T-helper 1 cell treated with Interleukin-12 subunit alpha and Interleukin-12 subunit beta and Interleukin-4 antibody, amounts not matched to agents 30 ng/mL and 1 ng/mL, for 36 hours (primary cell): ENCODE measurements at places on chromosomes 2 and 18. TPM values are rescaled to one million over a fixed set of nuclear protein-coding genes. Genes with fewer than 3 reads are reported as not detected.

The DHRS9 gene
- 0.12 TPM in 1 of 2 replicates, not detected in the other for total RNA-seq

The RIT2 gene
- not detected in 2 replicates for total RNA-seq

The AGXT gene
- total RNA-seq, result not detected in 2 replicates

The ALPG gene
- total RNA-seq, result not detected in 2 replicates

The ASIC4 gene
- total RNA-seq, result not detected in 2 replicates

The ANKRD39 gene
- 39.1 and 39.2 TPM in 2 replicates for total RNA-seq

The ST6GAL2 gene
- not detected in 2 replicates for total RNA-seq

The BCL2 gene
- total RNA-seq, result 141 and 148 TPM in 2 replicates

The NFATC1 gene
- 38.2 and 40.2 TPM in 2 replicates for total RNA-seq

The EHD3 gene
- total RNA-seq, result 2.6 and 3.1 TPM in 2 replicates

The KATNAL2 gene
- 0.47 TPM in 1 of 2 replicates, not detected in the other for total RNA-seq

The ZNF521 gene
- total RNA-seq, result not detected in 2 replicates

The POTEI gene
- total RNA-seq, result not detected in 2 replicates

The AOX1 gene
- total RNA-seq, result 0.32 and 0.34 TPM in 2 replicates
